Activated CD4-positive, alpha-beta T cell treated with anti-CD3 and anti-CD28 coated beads for 1 hour (primary cell): ENCODE measurements at places on chromosomes 7 and 10.

DNA sequence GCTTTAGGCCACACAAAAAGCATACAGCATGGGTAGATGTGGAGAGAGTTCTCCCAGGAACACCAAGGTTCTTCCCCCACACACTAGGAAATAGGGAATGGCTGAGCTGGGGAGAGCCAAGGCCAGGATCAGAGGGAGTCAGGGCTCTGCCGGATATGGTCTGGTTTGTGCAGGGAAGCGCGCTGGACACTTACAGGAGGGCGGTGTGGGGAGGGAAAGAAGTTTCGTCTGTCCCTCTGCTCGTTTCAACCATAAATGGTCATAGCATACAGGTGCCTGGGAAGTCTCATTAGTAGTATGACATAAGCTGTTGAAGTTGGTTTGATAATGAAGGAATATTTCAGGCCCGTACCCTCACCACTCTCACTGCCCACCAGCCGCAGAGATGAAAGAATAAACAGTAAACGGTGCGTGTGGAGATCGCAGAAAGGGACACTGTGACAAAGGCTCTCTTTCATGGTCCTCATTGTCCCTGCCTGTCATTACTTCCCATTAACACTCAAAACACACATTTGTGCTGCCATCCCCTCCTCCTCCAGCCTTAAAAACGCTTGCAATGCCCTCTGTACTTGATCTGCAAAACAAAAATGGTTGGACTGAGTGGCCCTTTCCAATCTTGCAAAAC, 207.2 kb downstream of the CELF2 start:
- DNase-seq = no peak

DNA sequence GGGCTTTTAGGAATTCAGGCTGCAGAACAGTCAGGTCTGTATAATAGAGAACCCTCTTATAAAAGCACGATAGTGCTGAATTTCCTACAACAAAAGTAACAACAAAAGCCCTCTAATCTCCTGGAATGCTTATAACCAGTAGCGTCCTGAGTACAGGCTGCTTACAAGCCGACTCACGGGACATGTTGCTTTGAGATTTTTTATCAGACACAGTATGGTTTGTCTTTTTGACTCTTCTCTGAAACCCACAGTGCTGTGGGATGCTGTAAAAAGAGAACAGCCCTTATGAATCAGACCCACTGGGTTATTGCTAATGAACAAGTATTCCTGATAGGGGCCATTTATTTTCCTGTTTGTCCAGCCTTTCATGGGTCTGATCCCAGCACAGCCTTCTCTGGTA, 59.4 kb downstream of the PLPP4 start:
- DNase-seq = no peak

- DNase-seq = no peak
These were observed 38.8 kb downstream of the RPS24 start for GRCh38 chr10:78072504-78072903.

GRCh38 chr7:28960071-28960840, 2.1 kb upstream of the TRIL start:
- no peak for DNase-seq

- DNase-seq = no peak
These were observed 26.3 kb downstream of the CRCP start for GRCh38 chr7:66140924-66141323.

DNA sequence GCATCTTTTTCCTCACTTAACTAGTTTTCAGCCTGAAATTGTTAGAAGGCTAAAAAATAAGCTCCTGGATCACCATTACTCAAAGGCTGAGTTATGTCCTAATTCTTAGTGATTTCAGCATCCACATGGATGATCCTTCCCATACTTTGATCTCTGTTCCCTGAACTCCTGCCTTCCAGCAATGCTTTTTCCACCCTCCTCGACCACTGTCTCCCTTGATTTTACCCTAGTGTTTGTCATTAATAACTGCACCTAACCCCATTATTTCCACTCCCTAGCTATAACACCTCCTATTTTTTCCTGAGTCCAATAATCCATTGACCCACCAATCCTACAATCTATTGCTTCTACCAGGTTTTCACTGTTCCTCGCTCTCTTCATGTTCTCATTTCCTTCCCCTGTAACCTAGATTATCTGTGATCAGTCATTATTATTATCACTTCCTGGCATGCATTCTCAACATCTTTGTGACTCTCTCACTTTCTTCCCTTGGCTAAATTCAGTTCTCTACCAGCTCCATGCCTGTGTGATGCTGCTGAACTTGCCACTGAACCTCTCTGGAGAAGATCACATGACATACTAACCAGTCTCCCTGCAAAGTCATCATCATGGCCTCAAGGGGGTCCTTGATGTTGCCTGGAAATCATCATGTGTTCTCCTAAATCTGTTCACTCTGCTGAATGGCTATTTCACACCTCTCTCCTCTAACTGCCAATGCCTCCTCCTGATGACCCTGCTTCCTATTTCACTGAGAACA, 6.5 kb upstream of the CALU start:
- no peak for DNase-seq

- no peak for DNase-seq
These were observed 155.8 kb upstream of the AOAH start for GRCh38 chr7:36880108-36880507.

DNA sequence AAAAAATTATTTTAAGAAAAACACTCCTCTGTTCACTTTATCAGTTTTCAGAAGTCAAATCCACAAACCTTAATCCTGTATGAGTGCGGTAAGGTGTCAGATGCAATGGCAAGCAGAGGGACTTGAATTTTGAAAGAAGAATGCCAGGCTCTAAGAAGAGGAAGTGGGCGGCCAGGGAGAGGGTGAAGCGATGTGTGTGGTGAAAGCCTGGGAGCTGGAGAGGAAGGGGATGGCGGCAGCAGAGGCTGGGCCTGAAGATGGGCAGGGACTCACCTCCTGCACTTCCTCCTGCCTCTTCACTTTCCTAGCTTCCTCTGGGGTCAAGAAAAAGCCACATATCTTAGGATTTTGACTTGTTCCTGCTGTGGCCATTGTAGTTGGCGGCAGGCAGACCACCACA, 609.6 kb downstream of the PARD3 start:
- DNase-seq = no peak

DNA sequence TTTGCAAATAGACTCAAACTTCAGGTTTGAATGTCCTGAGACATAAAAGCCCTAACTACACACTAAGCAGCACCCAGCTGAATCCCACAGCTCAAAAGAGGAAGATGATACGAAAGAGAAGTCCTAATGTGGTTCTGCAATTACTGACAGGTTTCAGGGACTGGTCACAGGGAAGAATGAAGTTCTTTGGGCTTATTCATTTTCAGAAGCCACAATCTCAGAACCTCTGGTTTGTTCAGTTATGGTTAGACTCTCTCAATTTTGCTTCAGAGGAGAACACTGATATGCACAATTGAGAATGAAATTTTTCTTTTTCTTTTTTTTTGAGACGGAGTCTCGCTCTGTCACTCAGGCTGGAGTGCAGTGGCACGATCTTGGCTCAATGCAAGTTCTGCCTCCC, 94.6 kb upstream of the FAM180A start:
- DNase-seq = no peak

DNA sequence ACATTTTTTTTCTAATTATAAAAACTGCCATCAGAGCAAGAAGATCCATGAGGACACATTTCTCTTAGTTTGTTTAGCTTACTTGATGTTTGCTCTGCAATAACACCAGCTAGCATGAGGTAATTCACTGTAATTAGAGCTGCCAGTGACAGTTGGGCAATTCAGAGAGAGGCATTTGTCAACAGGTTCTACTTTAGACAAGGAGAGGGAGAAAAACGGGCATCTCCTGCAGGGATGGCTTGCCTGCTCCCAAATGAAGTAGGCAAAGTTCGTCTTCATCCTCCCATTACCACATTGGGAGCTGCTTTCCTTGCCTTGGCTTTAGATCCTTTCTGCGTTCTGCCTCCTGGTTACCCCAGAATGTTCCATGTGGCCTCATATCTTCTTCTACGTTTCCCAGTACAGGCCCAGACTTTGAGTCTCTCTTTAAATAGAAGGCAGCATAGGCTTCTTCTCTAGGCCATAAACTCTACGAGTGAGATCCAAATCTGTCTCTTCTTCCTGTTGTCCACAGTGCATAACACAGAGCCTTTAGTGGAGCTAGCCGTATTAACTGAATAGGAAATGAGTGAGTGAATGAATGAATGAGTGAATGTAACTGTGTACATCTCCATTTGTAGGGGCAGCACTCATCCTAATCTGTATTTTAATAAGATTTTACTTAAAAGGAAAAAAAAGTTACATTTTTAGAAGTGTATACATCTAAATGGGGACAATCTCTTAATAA, 21.2 kb downstream of the ASB15 start:
- no peak for DNase-seq

DNA sequence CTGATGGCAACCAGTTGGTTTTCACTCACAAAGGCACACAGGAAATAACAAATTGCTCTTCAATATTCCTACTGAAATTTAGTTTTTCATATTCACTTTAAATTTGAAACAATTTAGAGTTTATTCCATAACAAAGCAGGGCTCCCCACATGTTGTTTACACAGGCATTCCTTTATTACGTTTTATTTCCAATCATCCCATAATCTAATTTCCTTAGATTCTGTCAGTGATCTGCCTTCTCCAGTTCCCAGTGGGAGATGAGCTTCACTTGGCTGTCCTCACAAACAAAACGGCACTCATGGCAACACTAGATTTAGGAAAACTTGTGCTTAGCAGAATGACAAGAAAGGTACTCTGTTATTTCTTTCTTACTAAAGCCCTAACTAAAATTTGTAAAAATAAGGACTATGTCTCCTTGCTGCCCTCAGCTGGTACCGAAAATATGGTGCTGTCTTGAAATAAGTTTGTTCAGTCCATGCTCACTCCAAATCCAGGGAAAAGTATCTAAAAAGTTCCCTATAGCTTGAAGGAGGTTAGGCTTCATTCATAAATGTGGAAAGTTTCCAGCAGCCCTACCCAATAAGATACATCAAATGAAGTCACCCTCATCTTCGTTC, 23.0 kb downstream of the PHYH start:
- no peak for DNase-seq

GRCh38 chr7:1454542-1454941, 4.7 kb downstream of the MICALL2 start:
- no peak for DNase-seq

DNA sequence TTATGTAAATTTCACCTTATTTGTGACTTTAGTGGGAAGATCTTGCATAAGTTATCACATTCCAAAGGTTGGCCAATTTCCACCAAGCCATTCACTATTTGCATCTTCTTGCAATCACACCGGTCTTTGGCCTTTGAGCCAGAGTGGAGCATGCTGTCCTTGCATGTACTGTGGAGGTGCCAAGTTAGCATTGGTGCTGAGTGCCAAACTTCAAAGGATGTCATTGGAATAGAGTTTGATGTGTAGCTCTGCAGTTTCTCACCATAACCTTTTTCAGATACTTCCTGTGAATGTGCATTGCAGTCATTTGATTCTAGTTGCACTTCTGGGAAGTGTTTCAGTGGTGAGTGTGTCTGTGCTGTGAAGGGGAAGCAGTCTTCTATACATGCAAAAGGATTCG, 620.6 kb downstream of the SUGCT start:
- no peak for DNase-seq

DNA sequence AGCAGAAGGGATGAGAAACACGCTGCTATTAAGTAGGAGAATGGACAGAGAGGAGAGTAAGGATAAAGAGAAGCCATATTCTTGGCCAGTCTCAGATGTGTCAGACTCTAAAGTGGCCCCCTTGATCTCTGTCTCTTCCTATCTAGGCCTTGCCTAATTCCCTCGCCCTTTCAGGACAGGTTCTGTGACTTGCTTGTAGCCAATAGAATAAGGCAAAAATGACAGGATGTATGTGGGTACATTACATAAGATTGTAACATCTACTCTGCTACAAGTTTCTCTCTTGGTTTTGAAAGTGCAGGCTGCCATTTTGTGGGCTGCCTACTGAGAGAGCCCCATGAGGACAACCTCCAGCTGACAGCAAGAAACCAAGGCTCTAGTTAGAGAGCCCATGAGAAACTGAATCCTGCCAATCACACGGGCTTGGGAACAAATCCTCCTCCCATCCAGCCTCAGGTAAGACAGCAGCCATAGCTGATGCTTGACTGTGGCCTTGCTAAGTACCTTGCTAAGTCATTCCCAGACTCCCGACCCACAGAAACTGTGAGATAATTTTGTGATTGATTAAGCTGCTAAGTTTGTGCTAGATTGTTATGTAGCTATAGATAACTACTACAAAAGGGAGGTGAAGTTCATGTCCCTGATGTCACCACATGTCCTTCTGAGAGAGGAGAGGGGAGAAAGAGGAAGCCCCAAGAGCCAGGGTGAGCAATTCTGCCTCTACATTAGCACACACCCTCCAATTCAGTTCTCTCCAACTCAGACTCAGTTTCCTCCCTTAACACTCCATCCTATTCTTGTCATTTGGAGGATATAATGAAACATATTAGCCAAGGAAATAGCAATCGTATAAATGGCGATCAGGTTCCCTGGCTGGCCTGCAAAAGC, 185.5 kb downstream of the SGMS1 start:
- no peak for DNase-seq

GRCh38 chr10:21742740-21743412, 208.8 kb downstream of the MLLT10 start:
- DNase-seq = no peak

- DNase-seq = no peak
These were observed 138.8 kb downstream of the PRPF18 start for GRCh38 chr10:13725594-13725993.

GRCh38 chr7:17558558-17559332, 260.3 kb downstream of the AHR start:
- no peak for DNase-seq

DNA sequence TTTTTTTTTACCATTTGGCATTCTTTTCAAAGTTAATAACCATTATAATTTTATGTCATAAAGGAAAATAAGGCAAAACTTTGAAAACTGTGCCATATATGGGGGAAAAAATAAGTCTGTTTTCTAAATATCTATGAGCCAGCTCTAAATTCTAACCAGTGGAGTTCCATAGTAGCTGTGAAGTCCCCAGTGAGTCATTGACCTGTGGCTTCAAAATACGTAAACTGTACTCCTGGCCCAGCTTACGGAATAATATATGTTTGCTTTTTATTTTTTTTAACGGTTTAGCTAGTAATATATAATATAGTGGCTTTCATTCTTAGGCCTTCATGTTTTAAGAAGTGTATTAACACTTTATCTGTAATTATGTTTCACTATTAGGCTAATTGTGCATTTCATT, 20.5 kb downstream of the ZRANB1 start:
- DNase-seq = no peak
